ENCODE measurements at places on chromosomes 12 and 14.

DNA sequence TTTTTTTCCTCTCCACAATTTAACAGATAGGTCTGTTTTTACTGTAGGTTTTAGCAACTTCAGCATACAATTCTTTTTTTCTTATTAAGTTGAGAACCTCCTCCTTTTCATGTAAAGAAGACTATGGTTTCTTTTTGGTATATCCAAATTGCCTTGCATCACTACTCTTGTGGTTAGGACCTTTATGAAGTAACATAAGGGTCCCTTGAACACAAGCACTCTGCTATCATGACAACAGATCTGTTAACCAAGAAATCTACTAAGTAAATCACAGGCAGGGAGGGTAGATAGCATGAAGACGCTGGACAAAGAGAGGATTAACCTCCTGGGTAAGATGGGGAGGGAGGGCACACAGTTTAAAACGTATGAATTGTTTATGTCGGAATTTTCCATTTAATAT lies 380.6 kb downstream of the CCDC91 start:
- no peak for DNase-seq

DNA sequence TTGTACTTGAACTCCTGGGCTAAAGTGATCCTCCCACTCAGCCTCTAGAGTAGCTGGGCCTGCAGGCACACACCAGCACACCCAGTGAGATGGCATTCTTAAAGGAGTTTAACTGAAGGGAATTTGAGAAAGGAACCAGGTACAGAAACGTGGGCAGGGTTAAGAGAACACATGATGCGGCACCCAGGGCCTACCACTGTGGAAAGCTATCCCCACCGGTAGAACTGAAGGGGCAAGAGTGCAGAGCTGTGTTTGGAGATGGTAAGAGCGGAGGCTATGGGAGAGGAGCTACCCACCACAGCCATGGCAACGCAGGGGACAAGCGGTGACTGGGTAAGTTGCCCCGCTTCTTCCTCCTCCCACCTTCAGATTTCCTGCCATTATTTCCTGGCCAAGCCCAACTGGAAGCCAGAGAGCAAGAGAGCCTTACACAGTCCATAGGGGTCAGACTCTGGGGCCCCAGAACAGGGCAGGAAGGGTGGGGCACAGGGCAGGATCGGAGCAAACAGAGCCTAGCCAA lies 46.5 kb downstream of the SOCS2 start:
- no peak for DNase-seq

DNA sequence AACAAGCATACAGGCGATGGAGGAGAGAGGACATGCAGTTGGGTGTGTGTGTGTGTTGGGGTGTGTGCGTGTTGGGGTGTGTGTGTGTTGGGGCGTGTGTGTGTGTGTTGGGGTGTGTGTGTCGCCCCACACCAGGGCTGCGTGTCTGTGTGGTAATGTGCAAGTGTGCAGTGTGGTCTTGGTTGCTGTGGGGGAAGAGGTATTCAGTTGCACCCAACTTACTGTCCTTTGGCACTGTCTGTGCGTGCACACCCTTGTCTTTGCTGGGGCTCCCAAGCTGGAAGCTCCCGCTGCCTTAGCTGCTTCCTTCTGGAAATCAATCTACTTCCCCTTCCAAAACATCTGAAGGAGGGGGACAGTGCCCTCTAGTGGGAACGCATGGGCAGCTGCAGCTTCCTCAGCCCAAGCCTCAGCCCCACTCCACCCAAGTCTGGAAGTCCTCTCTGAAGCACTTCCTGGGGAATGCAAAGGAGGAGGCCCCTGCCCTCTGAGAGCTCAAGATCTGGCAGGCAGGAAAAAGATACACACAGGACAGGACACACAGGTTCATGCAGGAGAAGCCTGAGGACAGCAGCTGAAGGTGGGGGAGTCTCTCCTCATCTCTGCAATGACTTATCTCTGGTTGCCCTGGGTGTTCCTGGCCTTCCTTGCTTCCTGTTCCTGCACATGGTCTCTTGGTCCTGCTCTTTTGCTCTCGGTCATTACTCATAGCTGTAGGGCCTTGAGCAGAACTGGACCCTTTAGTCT lies 13.1 kb downstream of the ASIC1 start:
- peak; percentile 76 for DNase-seq

DNA sequence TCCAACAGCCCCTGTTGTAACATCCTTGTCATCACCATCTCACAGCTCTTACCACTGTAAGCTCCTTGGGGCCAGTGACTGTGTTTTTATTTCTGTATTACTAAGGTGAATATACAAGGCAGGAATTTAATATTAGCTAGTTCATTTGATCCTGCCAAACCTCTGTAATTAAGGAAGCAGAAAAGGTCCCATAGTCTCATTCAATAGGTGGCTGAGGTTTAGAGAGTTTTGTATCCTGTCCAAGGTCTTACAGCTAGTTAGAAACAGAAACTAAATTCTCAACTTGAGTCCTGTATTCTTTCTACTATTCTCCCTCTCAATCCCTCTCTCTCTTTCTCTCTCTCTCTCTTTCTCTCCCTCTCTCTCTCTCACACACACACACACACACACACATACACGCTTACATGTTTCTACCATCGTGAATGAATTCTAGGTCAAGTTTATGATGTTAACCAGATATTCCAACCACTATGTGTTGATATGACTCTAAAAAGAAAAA lies 543 bp upstream of the GLIPR1 start:
- no peak for DNase-seq

- DNase-seq = peak; percentile 79
Measured at GRCh38 chr14:24789378-24789884, 155.4 kb upstream of the GZMB start.

DNA sequence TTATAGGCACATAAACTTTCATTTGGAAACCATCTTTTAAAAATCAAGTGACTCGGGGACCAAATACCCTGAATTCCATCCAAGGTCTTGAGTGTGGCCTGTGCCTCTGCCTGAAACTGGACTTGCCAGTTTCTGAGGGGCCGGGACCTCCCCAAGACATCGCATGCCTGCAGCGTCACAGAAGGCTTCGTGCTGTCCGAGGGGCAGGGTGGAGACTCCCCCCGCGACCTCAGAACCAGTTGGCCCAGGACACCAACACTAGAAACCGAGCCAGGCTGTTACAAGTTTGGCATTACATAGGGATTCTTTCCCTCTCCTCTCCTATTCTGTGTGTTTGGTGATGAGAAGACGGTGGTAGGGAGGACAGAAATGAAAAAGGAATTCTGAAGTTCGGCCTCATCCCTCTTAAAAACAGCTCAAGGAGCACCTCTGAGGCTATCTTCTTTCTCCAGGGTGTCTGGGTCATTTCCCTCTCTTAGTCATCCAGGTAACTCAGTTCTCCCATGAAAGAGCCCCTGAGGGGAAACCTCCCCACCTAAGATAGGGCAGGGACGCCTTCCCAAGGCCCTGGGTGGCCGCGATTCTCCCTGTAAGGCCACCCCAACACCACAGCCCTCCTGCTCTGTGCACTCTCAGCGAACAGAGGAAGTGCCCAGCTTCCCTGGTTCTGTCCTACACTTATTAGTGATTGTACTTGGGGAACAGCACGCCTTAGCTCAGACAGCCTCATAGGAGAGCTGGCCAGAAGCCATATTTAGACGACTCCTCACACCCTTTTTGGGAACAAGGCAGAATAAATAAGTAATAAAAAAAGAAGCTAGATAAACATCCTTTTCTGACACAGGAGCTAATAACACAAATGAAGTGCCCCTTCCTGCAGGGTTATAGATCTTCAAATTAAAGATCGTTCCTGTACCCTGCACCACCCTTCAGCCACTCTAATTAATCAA lies 93.8 kb downstream of the BCL11B start:
- no peak for DNase-seq

DNA sequence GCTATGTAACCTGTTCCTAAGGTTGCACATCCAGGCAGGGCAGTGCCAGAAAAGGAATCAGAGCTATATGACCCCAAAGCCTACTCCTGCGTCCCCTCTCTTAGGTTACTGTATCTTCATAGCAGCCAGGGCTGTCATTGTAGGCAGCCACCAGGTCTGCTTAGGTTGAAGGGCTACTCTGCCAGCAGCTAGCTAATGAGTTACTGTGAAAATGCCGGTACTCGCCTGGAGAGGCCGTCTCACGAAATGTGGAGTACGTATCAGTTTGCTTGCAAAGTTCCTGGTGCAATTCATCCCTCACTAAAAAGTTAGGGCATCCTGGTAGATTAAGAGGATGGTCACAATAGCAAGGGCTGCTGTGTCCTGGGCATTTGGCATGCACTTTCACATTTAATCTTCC lies 50.9 kb downstream of the RPH3A start:
- no peak for DNase-seq

- DNase-seq = no peak
Measured at GRCh38 chr12:42564556-42564955, 25.0 kb downstream of the PRICKLE1 start.

DNA sequence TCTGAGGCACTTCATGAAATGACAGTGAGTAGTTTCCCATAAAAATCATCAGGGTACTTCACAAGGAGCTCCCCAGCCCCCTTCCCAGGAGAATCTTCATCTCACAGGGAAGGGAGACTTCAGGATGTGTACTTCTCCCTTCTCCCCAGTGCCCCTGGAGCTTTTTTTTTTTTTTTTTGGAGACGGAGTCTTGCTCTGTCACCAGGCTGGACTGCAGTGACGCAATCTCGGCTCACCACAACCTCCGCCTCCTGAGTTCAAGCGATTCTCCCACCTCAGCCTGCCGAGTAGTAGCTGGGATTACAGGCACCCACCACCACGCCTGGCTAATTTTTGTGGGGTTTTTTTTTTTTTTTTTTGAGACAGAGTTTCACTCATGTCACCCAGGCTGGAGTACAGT lies 10.4 kb downstream of the ITPK1 start:
- no peak for DNase-seq

- no peak for DNase-seq
Measured at GRCh38 chr12:119225454-119225853, 46.7 kb downstream of the HSPB8 start.

- no peak for DNase-seq
Measured at GRCh38 chr14:77091518-77091917, 6.5 kb upstream of the CIPC start.

DNA sequence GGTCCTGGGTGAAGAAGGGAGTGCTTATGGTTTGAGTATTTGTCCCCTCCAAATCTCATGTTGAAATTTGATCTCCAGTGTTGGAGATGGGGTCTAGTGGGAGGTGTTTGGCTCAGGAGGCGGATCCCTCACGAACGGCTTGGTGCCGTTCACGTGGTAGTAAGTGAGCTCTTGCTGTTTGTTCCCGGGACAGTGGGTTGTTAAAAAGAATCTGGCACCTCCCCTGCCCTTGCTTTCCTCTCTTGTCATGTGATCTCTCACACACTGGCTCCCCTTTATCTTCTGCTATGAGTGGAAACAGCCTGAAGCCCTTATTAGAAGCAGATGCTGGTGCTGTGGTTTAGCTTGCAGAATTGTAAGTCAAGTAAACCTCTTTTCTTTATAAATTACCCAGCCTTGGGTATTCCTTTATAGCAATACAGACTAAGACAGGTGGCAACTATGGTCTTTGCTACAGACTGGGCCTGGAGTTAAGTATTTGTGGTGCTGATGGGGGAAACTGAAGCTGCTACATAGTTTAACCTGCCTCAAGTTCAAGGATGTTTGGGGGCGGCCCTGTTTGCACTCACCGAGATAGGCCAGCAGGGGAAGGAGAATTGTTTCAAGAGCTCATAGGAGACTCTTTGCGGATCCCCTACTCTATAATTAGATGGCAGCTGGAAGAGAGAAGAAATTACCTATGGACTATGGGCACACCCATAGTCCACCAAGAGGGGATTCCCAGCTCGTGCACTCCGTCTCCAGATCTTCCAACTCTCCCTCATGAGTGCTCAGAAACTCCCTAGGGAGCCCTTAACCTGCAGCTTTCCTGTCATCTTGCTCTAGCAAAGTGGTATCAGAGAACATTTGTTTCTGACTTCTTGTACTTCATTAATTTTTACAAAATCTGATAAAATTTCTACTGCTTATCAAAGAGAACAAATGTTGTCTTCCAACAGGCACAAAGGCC lies 164.6 kb downstream of the SLC15A5 start:
- no peak for DNase-seq

DNA sequence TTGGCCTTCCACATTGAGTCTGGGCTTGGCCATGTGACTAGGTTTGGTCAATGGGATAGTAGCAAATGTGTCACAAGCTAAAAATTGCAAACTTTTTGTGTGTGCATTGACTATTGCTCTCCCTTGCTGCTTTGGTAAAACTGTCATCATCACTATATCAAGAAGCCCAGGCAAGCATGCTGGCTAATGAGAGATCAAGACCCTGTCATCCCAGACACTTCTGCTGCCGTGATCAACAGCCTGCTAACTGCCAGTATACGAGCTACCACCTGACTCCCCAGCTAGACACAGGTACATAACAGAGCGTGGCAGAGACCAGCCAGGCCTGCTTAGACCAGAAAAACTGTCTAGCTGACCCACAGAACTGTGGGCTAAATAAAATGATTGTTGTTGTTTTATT lies 456.7 kb upstream of the DCN start:
- no peak for DNase-seq

DNA sequence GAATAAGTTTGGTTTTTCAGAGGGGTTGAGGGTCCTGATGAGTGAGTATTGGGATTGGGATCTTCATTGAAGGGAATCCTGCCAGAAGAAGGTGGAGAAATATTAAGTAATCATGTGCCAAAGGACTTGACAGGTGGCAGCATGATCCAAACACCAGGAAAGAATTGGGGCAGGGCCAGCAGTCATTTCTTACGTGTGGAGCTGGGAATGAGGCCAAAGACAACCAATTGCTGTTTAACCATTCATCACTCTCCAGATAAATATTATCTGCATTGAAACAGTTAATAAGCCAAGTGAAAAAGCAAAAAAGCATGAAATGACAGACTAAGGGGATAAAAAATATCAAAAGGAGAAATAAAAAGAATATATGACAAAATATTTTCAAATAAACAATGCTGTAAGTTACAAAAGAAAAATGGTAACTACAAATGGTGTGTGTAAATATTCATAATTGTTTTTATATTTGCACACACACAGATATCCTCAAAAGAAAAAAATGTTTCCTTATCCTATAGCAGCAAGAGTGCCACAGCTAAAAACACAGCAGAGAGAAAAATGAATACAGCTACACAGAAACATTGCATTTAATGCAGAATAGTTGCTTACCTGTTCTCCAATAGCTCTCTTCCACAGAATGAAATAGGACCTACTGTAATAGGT lies 26.2 kb downstream of the C2CD5 start:
- no peak for DNase-seq

DNA sequence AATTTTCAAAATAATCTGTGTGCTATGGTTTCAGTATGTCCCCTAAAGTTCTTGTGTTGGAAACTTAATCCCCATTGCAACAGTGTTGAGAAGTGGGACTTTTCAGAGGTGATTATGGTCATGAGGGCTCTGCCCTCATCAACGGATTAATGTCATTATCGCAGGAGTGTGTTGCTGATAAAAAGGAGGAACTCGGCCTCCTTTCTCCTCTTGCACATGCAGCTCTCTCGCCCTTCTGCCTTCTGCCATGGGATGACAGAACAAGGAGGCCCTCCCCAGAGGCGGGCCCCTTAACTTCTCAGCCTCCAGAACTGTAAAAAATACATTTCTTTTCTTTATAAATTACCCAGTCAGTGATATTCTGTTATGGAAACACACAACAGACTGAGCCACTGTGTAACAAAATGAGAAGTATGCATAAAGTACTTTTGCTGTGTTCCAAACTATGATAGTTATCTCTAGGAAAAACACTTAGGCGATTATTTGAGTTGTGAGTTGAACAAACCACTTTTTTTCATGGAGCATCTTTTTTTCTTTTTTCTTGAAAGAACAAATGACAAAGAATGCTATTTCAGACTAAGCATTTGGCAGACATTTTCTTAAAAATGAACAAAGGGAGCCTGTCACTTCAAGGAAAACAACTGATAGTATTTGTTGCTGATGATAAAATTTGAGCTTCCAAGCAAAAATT lies 134.8 kb upstream of the FUT8 start:
- DNase-seq = no peak
